ENCODE measurements at places on chromosomes 2 and 18.
A peak's percentile ranks its signal among the peaks of the same experiment; 100 is the strongest.

DNA sequence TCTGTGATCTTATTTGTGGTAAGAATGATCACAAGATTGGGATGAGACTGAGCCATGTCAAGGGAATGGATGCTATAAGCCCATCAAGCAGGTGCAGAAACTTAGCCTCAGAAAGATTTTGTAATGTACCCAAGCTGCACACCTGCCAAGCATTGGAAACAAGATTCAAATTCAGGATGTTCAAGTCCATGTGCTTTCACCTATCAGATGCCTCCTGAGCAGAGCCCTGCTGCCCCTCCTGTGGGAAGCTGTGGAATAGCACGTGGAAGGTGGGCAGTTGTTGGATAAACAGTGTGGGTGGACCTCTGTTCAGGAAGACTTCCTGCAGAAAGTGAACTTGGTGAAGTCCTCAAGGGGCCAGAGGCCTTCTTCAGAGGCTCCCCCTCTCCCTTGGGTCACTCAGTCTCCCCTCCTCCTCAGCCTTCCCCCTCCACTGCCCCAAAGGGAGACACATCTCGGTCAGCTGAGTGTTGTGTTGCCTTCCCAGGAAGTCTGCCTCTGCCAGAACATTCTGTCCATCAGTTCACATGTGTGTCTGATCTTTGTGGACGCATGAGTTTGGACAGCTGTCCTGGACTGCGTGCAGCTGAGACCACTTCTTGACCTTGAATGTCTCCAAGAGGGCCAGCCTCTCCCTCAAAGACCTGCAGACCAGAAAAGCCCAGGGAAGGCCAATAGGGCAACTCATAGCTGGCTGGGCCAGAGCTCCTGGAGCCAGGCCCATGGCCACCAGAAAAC is 186.1 kb downstream of the INHBB start:
- no peak for DNase-seq

DNA sequence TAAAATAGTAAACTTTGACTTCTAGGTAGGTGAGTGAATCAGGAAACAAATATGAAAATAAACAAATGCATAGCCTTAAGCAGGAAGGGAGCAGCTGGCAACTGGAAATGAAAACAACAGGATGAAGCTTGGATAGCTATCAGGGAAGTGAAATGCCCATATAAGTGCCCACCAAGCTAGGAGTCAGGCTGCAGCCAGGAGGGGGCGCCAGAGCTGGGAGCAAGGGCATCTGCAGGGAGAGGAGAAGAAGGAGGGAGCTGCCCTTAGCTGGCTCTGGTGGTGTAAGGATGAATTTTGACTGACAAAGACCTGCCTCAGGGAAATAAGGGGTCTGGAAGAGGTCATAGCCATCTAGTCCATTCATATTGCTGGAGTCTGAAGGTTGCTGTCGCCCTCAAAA is 298.3 kb downstream of the TDRD15 start:
- no peak for DNase-seq

DNA sequence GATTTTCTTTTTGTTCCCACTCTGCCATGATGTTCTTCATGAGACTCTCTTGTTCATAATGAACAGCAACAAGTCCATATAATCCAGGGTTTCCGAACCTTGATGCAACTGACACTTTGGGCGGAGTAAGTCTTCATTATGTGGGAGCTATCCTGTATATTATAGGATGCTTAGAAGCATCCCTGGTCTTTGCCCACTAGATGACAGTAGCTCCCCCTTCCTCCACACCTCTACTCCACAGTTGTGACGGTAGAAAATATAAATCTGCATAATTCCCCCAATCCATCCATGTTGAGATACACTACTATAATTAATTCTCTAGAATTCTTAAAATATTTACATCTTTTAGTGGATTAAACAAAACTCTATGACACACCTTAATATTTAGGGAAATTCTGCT is 482.2 kb upstream of the CELF4 start:
- DNase-seq = no peak

DNA sequence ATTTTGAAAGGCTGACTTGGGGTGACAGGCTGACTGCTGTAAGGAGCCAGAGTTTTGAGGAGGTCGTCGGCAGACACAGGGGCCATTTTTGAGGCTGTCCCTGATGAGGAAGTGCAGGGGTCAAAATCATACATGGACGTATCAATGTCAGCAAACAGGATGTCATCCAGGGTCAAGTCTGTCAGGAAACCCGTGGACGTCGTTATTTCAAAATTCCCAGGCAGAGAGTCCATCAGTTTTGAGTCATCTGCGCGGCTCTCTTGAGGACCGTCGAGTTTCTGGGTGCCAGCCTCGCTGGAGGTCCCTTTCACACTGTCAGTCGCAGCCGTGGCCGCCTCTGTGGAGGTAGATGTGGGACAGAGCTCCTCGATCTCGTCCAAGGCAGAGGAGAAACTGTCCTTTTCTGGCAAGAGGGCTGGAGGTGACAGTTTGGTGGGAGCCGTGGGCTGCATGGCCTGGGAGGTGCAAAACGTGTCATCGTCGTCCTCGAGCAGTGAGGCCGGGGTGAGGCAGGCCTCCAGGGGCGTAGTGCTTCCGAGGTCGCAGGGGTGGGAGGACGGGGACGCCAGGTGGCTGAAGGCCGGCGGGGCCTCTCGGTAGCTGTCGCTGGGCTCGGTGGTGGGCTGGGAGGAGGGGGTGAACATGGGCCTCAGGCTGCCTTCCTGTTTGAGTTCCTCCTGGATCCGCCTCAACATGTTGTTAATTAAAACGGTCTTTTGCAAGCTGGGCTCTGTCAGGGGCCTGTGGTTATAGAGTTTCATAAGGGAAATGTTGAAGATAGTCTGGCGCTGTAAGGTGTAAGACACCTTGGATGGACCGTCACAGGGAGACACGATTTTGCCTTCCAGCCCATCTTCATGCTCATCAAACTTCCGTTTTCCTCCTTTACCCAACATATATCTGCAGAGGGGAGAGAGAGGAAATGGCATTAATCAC is 17.5 kb downstream of the SERTAD2 start:
- no peak for DNase-seq

- peak; percentile 60 for DNase-seq
Observed at GRCh38 chr2:70141902-70142589, 48.8 kb downstream of the C2orf42 start.

DNA sequence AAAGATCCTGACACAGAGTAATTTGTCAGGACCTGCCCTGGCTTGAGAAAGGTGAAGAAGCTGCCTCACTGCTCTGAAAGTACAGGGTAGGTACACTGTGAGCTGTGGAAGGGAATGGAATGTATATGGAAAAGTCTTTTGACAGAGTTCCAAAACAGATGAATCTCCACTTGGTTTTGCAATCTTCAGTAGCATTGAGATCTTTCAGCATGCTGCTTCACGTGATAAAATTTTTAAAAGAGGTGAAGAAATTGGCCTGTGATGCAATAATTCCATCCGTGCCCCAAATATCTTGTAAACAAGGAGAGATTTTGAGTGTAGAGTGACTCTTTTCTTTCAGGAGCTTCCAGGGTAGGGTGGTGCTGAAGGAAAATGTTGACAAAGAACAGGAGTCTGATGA is 123.1 kb downstream of the OSR1 start:
- DNase-seq = no peak

- DNase-seq = no peak
Observed at GRCh38 chr18:27723168-27723567, 453.8 kb downstream of the CDH2 start.

- DNase-seq = no peak
Observed at GRCh38 chr18:1408376-1408775, 503.7 kb downstream of the ADCYAP1 start.

GRCh38 chr2:170465241-170465640 is 249.9 kb upstream of the SP5 start:
- no peak for DNase-seq

DNA sequence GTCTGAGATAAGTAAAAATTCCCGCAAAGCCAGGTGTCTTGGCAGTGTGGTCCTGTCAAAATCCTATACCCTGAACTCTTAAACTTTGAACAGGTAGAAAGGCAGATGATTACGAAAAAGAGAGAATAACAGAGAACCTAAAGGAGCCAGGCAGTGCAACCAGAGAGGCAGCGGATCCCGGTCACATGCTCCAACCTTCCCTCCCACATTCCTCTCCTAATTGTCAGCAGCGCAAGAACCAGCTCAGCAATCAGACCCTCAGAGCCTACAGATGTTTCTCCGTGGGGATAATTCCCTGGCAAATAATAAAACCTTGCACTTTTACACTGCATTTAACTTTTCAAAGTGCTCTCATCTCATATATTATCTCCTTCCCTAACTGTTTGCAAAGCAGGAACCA is 124.8 kb downstream of the EPHA4 start:
- no peak for DNase-seq
